Heart right ventricle (tissue), 16 donors: ENCODE measurements at places on chromosomes 6 and 20. TPM values are rescaled to one million over a fixed set of nuclear protein-coding genes. Genes with fewer than 3 reads are reported as not detected.

GRCh38 chr6:110939429-110940200 is 18.9 kb upstream of the GTF3C6 start:
- no peaks in the 10 kb centered on the region for H3K27me3 ChIP-seq
- H3K4me3 ChIP-seq, result no peak overlapping the region
- DNase-seq, result no peak
- H3K4me1 ChIP-seq, result no peaks in the 10 kb centered on the region
- no peaks in the 10 kb centered on the region for H3K36me3 ChIP-seq
- no peak overlapping the region for H3K27ac ChIP-seq

- no peaks in the 10 kb centered on the region for H3K27me3 ChIP-seq
- no peak overlapping the region for H3K27ac ChIP-seq
- DNase-seq, result no peak
- no peak overlapping the region for H3K4me3 ChIP-seq
- H3K4me1 ChIP-seq, result no peaks in the 10 kb centered on the region
- H3K36me3 ChIP-seq, result no peaks in the 10 kb centered on the region
Observed at GRCh38 chr6:27333642-27334040, 21.6 kb upstream of the POM121L2 start.

- H3K4me3 ChIP-seq, result no peak overlapping the region
- no peaks in the 10 kb centered on the region for H3K27me3 ChIP-seq
Observed at GRCh38 chr20:50943069-50943468, 11.8 kb upstream of the ADNP start.

TREM2 gene
- total RNA-seq, result 1.9 TPM

AP5S1 gene
- 14.6 TPM for total RNA-seq
